ENCODE measurements at places on chromosomes 1 and 21.

- no peak for DNase-seq
These were observed 224.1 kb downstream of the COL11A1 start for GRCh38 chr1:102884238-102884637.

GRCh38 chr1:19619697-19620384 lies 24.3 kb upstream of the NBL1 start:
- DNase-seq, result peak; percentile 52

GRCh38 chr21:30072496-30072895 lies 94.1 kb downstream of the CLDN17 start:
- peak; percentile 25 for DNase-seq

- no peak for DNase-seq
These were observed 24.0 kb downstream of the PTPRC start for GRCh38 chr1:198662821-198663220.

DNA sequence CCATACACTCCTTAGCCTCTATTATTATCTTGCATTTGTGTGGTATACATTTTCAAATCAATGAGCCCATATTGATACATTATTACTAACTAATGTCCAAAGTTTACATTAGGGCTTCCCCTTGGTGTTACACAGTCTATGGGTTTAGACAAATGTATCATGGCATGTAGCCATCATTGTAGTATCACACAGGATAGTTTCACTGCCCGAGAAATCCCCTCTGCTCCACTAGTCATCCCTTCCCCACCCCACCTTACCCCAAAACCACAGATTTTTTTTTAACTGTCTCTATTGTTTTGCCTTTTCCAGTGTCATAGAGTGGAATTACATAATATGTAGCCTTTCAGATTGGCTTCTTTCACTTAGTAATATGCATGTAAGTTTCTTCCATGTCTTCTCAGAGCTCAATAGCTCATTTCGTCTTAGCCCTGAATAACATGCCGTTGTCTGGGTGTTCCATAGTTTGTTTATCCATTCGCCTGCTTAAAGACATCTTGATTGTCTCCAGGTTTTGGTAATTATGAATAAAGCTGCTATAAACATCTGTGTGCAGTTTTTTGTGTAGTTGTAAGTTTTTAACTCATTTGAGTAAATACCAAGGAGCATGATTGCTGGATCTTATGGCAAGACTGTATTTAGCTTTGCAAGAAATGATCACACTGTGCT lies 86.4 kb upstream of the LYST start:
- peak; percentile 33 for DNase-seq

- no peak for DNase-seq
These were observed 80.9 kb upstream of the BACH1 start for GRCh38 chr21:29217818-29218291.
